Mesothelial cell of epicardium (in vitro differentiated cells): ENCODE measurements at places on chromosomes 11 and 22. TPM values are rescaled to one million over a fixed set of nuclear protein-coding genes. Genes with fewer than 3 reads are reported as not detected.

DNA sequence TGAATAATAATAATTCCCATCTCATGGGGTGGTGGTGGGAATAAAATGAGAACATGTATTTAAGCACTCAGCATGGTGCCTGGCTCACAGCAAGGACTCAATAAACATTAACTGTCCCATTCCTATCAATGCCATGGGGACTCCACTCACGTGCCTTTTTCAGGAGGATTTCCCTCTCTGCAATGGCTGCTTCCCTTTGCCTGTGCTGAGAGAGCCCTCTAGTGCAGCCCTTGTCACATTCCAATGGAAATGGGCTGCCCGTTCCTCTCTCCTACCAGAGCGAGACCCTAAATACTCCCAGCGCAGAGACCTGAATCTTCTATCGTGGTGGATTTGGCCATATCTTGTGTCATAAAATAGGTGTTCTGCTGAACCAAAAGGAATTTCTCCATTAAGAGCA, 621.5 kb upstream of the B3GAT1 start:
- H3K4me3 ChIP-seq, result no peak overlapping the region
- no peaks in the 10 kb centered on the region for H3K36me3 ChIP-seq
- peak; percentile 55 for DNase-seq
- H3K27me3 ChIP-seq, result peaks cover 6% of the 10 kb centered on the region

OR52N4 gene
- 0.18 TPM in 1 of 3 replicates, not detected in the others for total RNA-seq

ST13 gene
- 327 to 365 TPM (median 344 TPM) in 3 replicates for total RNA-seq

DNA sequence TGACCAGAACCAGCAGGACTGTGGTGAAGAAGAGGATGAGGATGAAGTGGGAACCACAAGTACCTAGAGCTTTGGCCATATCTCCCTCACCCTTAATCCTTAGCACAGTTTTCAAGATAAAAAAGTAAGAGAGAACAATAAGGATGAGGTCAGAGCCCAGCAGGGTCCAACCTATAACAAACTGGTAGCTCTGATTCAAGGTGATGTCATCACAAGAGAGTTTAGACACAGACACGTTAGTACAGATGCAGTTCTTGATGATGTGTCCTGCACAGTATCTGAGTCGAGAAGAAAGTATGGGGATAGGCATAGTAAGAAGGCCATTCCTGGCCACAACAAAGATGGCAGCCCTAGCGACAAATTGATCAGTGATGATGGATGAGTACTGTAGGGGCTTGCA, 586 bp downstream of the OR56A5 start:
- H3K36me3 ChIP-seq, result no peaks in the 10 kb centered on the region
- no peak for DNase-seq
- no peak overlapping the region for H3K27ac ChIP-seq
- H3K27me3 ChIP-seq, result peaks cover 16% of the 10 kb centered on the region
- no peaks in the 10 kb centered on the region for H3K4me1 ChIP-seq

DNA sequence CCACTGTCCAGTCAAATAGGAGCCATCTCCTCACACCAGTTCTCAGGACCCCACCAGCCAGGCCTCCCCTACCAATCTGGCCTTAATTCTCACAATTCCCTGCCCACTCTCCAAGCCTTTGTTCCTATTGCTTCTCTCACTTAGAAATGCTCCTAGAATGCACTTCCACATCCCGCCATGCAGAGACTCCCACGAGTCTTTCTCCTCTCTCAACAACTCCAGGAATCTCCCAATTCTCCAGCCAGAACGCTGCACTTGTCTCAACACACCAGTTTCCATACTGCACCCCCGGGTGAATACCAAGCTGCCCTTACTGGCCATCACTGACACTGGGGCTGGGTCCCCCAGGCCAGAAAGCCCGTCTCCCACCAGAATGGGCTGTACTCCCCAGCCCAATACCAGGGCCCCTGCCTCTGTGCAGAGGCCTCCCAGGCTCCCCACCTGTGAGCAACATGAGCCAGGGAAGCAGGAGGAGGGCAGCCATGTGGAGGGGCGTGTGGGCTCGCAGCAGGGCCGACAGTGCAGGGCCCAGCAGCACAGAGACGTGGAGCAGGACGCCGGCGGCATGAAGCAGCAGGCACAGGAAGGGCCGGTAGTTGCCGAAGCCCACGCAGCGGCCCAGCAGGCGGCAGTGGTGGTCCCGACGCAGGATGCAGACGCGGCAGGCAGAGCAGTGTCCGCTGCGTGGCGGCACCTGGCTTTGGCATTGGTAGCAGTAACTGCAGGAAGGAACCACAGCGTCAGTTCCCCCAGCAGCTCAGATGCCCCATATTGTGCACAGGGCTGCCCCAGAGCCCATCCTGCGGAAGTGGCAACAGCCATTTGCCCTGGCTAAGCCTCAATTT, 2.4 kb downstream of the ZDHHC24 start:
- H3K36me3 ChIP-seq, result peaks cover 19% of the 10 kb centered on the region
- peak overlapping the region; percentile 12 for H3K4me3 ChIP-seq
- peaks cover 3% of the 10 kb centered on the region for H3K27me3 ChIP-seq
- peaks cover 13% of the 10 kb centered on the region for H3K4me1 ChIP-seq
- H3K27ac ChIP-seq, result peak overlapping the region; percentile 18

DUSP8 gene
- 7.8 to 9.1 TPM (median 8.9 TPM) in 3 replicates for total RNA-seq

USH1C gene
- total RNA-seq, result 0.29 to 0.88 TPM (median 0.54 TPM) in 3 replicates

GRCh38 chr22:43740587-43741270, 71.4 kb downstream of the EFCAB6 start:
- no peak overlapping the region for H3K4me3 ChIP-seq
- H3K27ac ChIP-seq, result no peak overlapping the region
- no peaks in the 10 kb centered on the region for H3K4me1 ChIP-seq
- no peak for DNase-seq
- H3K27me3 ChIP-seq, result peaks cover 18% of the 10 kb centered on the region

DNA sequence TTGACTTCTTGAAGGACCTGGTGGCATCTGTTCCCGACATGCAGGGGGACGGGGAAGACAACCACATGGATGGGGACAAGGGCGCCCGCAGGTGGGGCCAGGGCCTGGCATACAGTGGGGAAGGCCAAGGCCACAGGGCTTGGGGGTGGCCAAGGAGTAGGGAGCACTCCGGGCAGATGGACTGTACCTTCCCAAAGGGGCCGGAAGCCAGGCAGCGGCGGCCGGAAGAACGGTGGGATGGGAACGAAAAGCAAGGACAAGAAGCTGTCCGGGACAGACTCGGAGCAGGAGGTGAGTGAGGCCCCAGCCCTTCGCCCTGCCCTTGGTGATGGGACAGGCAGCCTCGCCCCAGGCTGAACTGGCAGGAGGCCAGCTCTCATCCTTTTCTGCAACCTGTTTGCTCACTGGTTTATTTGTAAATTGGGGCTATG, 1.2 kb downstream of the DRAP1 start:
- H3K36me3 ChIP-seq, result peaks cover 18% of the 10 kb centered on the region
- peak overlapping the region; percentile 77 for H3K27ac ChIP-seq
- no peak for DNase-seq
- H3K4me3 ChIP-seq, result peak overlapping the region; percentile 86
- H3K4me1 ChIP-seq, result peaks cover 25% of the 10 kb centered on the region

- H3K4me1 ChIP-seq, result peaks cover 8% of the 10 kb centered on the region
- no peak for DNase-seq
- H3K27ac ChIP-seq, result no peak overlapping the region
- no peaks in the 10 kb centered on the region for H3K27me3 ChIP-seq
These were observed 805.6 kb downstream of the KCNA4 start for GRCh38 chr11:29211202-29211601.

DNA sequence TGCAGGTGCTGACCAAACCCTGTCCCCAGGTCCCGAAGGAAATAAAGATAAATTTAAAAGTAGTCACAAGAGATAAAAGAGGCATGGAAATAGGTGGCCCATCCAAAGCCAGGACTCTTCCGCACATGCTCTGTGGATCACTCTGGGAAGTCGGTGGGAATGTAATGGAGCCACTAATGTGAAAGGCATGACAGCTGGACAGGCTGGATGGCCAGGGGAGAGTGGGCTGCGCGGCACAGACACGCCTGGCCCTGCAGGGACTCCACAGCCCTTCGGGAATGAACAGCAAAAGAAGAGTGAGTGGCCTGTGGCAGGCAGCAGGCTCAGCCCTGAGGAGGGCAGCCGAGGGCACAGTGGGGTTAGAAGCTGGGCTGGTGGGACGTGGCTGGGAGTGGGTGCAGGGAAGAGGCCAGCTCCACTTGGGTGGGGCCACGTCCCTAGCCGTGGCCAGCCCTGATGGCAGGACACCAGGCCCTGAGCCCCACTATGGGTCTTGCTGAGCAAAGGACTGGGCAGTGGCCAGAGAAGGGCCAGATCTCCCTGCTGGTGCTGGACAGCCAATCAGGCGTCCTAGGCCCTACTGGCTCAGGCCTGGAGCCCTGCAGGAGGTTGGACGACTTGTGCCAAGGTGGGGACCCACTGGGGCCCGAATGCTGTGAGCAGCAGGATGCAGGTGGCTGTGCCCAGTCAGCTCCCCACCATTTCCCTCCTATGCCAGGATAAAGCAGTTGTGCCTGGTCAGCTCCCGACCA, 31.3 kb upstream of the GNB1L start:
- H3K27ac ChIP-seq, result no peak overlapping the region
- no peak for DNase-seq
- no peaks in the 10 kb centered on the region for H3K36me3 ChIP-seq

DNA sequence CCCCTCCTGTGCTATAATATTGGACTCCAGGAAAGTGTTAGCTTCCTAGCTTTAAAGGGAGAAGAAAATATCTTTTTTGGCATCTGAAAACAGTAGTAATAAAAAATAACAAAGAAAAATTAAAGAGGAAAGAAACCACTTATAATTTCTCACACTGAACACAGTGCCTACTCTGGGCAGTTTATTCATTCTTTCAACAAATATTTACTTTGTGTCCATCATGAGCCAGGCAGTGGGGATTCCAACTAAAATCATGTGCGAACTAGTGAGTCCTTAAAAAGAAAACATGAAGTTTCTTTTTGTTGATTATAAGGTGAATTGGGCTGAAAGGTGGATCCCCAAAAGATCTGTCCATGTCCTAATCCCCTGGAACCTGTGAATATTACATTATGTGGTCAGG, 16.0 kb upstream of the ELF5 start:
- H3K4me3 ChIP-seq, result no peak overlapping the region
- H3K27ac ChIP-seq, result no peak overlapping the region
- peaks cover under 1% of the 10 kb centered on the region for H3K27me3 ChIP-seq
- no peak for DNase-seq
- peaks cover 15% of the 10 kb centered on the region for H3K4me1 ChIP-seq
- H3K36me3 ChIP-seq, result no peaks in the 10 kb centered on the region

SUSD2 gene
- 0.91 to 1.4 TPM (median 1.2 TPM) in 3 replicates for total RNA-seq

DNA sequence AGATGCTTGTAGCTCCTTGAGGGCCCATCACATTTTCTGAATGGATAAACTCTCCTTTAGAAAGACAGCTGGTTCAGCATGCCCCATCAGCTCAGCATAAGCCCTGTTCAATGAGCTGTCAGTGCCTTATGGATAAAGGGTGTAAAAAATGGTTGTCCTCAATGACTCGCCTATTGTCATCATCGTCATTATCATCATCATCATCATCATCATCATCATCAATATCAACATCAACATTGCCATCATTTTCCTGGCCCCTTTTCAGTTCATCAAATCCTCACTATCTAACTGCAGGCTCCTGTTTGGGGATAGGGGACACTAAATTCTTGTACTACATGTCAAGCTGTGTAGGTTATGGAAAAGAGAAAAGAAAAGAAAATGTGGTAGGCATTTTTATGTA, 310.7 kb upstream of the MTNR1B start:
- peaks cover 8% of the 10 kb centered on the region for H3K4me1 ChIP-seq
- no peaks in the 10 kb centered on the region for H3K27me3 ChIP-seq
- H3K4me3 ChIP-seq, result no peak overlapping the region
- H3K27ac ChIP-seq, result no peak overlapping the region
- DNase-seq, result no peak

GRCh38 chr11:9956483-9956882, 292.6 kb downstream of the SWAP70 start:
- peaks cover 12% of the 10 kb centered on the region for H3K4me1 ChIP-seq
- H3K36me3 ChIP-seq, result peaks cover 32% of the 10 kb centered on the region
- DNase-seq, result no peak
- no peak overlapping the region for H3K4me3 ChIP-seq
- no peak overlapping the region for H3K27ac ChIP-seq
- no peaks in the 10 kb centered on the region for H3K27me3 ChIP-seq

FOLR2 gene
- total RNA-seq, result not detected in 3 replicates

TEAD1 gene
- total RNA-seq, result 156 to 163 TPM (median 161 TPM) in 3 replicates

DNA sequence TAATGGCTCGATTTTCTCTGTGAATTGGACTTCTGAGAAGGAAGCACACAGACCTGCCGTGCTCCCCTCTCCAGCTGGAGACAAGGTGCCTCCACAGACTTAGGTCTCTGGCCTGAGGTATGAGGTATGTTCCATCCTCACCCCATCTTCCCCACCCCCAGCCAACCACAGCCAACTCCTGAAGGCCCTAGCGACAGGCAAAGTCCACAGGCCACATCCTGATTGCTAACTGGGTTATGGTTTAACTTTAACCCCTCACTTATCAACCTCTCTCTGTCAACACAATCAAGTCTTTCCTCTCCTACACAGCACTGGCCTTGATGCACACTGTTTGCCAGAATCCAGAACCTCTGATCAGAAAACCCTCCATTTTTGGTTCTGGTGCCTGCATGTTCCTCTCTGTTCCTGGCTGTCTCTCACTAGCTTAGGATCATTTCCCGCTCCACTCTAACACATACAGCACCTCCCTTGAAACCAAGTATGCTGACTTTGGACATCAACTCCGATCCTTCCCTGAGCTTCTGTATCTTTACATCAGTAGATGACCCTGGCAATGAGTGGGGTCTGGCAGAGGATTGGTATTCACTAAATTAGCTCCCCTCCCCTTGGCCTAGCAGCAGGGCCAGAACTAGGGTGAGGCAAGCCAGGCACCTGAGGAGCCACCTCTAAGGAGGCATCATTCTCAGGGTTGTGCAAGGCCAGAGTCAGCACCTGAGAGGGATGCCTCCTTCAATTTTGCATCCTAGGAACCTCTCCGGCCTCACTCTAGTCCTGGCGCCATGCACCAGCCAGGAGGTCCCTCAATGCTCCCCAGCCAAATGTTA, 22.0 kb downstream of the JAML start:
- no peaks in the 10 kb centered on the region for H3K36me3 ChIP-seq
- peaks cover 9% of the 10 kb centered on the region for H3K4me1 ChIP-seq
- no peak for DNase-seq

KRTAP5-6 gene
- total RNA-seq, result not detected in 3 replicates

UBASH3B gene
- total RNA-seq, result 6.6 to 7.1 TPM (median 6.8 TPM) in 3 replicates

GRCh38 chr11:11036185-11036847, 178.5 kb upstream of the ZBED5 start:
- H3K36me3 ChIP-seq, result no peaks in the 10 kb centered on the region
- H3K4me1 ChIP-seq, result peaks cover 30% of the 10 kb centered on the region
- no peak overlapping the region for H3K4me3 ChIP-seq
- peak overlapping the region; percentile 8 for H3K27ac ChIP-seq
- H3K27me3 ChIP-seq, result no peaks in the 10 kb centered on the region

- peaks cover 25% of the 10 kb centered on the region for H3K27me3 ChIP-seq
- no peak overlapping the region for H3K27ac ChIP-seq
- H3K4me3 ChIP-seq, result no peak overlapping the region
- H3K4me1 ChIP-seq, result peaks cover 4% of the 10 kb centered on the region
- no peaks in the 10 kb centered on the region for H3K36me3 ChIP-seq
These were observed 163.2 kb downstream of the CHST1 start for GRCh38 chr11:45502226-45502545.

GRCh38 chr22:38450234-38450797, 4.7 kb downstream of the KCNJ4 start:
- DNase-seq, result no peak
- H3K4me3 ChIP-seq, result no peak overlapping the region
- peaks cover 15% of the 10 kb centered on the region for H3K4me1 ChIP-seq

JAM3 gene
- total RNA-seq, result 36.2 to 39.3 TPM (median 37.6 TPM) in 3 replicates
